ENCODE measurements at places on chromosomes 5 and 9.

- DNase-seq: no peak
Observed at GRCh38 chr9:111013250-111013649, 25.0 kb downstream of the LPAR1 start.

- no peak for DNase-seq
Observed at GRCh38 chr5:35618304-35618636, 607 bp downstream of the SPEF2 start.

DNA sequence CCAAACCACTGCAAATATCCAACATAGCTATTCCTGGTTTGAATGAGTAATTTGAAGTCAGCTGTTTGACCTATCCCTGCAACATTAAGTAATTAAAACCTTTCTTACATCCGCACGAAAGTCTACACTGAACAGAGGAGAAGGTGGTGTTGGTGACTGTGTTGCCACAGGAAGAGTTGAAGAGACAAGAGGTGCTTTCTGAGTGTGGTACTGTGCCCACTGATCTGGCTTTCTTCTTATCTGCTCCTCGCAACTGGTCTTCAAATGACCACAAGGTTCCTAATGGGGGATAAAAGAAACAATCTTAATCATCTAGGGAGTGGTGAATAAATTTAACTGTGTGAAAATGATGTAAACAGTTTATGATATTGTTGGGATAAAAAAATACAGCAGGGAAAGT lies 29.4 kb upstream of the PDCL start:
- no peak for DNase-seq

DNA sequence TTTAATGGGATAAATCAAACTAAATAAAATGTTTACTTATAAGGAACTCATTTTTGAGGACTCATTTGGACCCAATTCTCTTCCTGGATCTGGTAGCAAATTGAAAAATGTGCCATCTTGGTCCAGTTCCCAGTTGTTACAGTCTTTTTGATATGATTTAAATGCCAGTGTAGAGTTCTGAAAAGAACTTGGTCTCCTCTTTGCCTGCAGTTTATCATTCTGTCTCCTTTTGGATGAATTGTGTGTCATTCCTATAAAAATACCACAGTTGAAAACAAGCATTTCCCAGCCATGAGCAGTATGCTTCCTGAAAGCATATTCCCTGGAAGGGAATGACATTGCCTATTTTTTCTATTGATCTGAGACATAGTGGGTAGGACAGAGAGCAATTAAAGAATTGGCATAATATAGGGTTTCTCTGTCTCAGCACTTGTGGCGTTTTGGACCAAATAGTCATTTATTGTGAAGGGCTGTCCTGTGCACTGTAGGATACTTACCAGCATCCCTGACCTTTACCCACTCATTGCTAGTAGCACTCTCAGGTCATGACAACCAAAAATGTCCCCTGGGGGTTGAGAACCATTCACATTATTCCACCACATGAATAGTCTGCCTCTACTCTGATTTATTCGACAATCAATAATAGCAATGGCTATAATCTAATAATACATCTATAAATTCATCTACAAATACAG lies 181.8 kb downstream of the NXNL2 start:
- no peak for DNase-seq

DNA sequence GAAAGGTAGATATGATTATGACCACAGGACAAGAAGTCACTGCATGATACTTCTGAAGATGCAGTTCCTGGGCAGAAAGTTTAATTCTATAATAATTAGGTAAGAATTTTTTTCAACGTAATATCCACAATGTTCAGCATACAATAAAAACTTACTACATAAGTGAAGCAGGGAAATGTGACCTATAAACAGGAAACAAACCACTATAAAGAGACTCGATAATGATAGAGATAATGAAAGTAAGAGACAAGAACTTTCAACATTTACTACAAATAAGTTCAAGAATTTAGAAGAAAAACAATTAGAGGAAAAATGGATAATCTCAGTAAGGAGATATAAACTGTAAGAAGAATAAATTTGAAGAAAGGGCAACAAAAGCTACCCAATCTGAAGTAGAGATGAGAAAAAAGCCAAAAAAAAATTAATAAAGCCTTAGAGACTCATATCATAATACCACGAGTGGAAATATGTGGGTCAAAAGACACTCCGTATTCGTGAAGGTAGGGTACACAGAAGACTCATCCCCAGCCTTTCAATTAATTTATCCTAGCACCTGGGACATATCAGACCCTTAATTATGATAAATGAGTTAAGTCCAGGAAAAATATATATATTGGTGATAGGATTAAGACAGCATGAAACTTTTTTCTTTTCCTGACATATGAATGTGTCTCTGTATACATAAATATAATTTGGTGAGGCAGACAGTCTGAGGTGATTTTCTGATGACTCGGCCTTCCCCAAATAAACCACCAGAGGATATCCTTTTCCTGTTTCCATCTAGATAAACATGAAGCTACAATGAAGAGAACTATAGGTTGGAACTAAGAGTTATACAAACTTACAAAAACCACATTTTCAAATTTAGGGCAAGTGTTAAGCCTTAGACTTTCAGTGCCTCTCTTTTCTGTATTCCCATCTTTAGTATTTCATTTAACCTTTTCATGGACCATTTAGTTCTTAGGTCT lies 120.4 kb downstream of the RAPGEF6 start:
- DNase-seq: no peak

Measured in NCI-H460 (cell line).